Activated naive CD4-positive, alpha-beta T cell treated with anti-CD3 and anti-CD28 coated beads for 36 hours (primary cell): ENCODE measurements at places on chromosomes 4 and X. TPM values are rescaled to one million over a fixed set of nuclear protein-coding genes. Genes with fewer than 3 reads are reported as not detected.

DNA sequence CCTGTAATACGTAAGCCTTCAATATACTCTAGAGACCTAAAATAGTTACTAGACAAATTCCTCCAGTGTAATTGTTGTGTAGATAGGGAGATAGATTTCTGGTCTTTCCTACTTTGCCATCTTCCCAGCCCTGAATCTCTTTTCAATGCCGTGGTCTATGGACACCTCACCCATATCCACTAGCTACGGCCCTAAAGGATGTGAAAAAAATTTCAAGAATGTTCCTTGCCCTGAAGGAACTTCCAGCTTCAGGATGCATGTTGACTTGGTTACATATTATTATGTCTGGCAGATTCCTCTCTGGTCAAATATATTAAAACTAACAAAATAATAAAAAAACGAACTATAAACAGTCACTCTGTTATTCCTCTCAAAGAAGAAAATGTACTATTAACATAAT lies 52.4 kb upstream of the TSPAN5 start:
- no peak for DNase-seq

GRCh38 chrX:118143578-118143977 lies 27.0 kb upstream of the KLHL13 start:
- no peak for DNase-seq

GRCh38 chr4:67871867-67872266 lies 11.9 kb downstream of the TMPRSS11D start:
- DNase-seq, result no peak

Gene PQBP1
- 86.8 TPM for total RNA-seq

Gene STPG2
- total RNA-seq, result not detected
